ENCODE measurements at places on chromosomes 2 and 18.
A peak's percentile ranks its signal among the peaks of the same experiment; 100 is the strongest.

DNA sequence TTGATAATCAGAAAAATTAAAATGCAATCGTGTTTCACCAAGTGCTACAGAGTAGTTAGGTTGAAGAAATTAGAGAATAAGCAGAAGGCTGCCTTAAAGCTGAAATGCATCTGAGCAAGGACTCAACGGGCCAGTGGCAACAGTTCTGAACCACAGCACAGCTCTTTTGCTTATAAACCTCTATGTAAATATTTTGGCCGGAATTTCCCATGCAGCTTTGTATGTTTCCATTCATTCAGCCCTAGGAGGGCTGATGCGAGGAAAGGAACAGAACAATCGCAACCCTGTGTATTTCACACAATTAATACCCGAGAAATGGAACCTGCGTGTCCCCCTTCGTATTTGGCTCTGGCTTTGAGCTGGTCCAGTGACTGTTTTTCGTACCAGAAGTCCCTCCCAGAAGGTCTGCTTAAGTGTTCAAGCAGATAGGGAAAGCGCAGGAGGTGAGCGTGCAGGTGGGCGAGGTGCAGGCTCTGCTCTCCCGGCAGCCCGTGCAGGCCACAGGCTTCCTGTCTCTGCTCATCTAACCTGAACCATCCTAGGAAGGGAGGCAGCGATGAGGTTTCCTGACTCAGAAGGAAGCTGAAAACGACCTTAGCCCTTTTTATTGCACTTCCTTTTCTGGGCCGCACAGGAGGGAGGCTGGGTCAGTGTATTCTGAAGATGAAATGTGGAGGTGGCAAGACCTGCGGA lies 67.3 kb downstream of the ASB1 start:
- no peak for DNase-seq

- no peak for DNase-seq
Observed at GRCh38 chr2:216925636-216926366, 65.9 kb upstream of the TNP1 start.

DNA sequence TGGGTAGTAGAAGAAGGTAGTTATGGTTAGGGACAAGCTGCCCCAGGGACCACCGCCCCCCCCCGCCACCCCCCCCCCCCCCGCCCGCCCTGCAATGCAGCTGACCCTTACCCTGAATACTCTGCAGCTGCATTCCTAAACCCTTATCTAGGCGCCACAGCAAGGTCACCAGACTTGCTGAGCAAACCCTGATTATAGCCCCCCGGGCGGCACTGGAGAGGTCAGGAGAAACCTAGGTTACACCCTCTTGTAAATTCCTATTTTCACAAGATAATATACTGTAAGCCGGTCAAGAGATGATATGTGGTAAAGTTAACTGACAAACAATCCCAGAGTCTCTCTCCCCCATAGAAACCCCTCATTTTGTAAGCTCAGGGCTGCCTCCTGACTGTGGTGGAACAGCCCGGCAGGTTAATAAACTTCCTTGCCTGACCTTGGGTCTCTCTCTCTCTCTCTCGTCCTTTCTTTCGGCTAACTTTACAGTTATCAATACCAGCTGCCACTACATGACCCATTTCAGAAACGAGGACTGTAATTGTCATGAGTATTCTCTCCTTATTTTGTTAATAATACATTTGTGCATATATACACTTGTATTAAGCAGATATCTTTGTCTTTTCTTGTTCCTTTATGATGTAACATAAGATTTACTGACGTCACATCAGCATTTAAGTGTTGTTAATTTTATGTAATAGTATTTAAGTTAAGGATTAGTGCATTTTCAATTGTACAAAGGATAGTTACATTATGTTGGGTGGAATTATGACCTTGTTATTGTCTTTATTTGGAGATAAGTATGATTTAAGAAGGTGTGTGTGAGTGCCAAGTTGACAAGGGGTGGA lies 22.8 kb upstream of the SMAD4 start:
- DNase-seq: no peak

DNA sequence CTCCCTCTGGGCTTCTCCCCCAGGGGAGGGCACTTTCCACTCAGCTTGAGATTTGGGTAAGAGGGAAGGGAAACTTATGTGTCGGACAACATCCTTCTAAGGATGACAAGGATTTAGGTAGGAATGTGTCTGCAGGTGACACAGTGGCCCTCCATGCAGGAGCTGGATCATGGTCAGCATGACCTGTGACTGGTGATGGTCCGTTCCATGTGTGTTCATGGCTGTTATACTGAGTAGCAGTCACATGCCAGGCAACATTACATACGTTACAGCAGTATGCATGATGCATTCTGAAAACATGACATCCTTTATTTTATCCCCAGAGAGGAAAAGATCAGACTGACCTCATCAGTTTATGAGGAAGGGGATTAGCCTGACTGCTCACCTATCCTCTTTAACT lies 192.1 kb downstream of the SEPTIN10 start:
- no peak for DNase-seq

GRCh38 chr18:2901423-2901985 lies 54.7 kb downstream of the EMILIN2 start:
- no peak for DNase-seq

GRCh38 chr2:46534589-46534988 lies 55.2 kb downstream of the TMEM247 start:
- no peak for DNase-seq

DNA sequence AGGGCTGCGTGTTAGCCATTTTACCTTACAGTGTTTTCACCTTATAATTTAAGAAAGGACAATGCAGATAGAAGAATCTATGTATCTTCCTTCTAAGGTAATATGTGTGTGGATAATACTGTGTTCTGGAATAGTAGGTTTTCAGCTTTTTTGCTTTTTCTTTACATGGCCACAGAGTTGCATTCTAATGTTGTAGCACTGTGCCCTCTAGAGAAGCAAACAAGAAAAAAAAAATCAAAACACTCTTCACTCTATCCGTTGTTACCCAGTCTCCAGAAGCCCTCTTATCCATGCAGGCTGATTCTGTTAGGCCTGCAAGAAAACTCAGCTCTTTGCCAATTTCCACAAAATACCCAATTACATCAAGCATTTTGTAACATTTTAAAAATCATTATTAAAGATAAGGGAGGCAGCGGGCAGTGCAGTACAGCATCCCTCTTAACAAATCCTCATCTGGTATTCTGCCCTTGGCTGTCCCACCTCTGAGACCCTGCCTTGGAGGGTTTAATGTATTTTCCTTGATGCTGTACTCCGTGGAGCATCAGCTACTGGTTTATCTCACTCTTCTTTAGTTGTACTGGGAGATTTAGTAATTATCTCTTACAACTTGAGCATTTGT lies 41.8 kb downstream of the CDH7 start:
- no peak for DNase-seq

DNA sequence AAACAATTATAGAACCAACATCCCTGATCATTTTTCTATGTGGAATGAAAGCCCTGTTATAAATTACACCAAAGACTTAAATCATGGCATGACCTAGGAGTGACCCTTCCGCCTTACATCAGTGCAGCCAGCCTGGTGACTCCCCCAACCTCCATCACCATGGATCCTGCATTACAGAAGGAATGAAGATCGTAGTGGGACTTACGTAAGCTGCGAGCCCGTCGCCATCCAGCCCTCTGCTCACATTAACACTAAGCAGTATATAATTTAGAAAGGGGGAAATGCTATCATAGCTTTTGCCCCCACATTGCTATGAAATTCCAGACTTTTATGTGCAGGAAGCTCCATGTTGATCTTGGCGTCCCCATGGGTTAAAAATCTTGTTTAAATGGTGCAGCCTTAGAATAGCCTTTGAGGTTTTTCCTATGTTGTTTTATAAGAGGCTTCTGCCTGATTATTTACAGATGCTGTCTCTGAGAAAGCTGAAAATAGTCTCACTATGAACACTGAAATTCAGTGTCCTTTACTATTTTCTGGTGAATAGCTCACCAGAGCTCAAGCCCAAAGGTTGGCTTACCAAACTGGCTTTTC lies 76.3 kb downstream of the COLEC12 start:
- no peak for DNase-seq

DNA sequence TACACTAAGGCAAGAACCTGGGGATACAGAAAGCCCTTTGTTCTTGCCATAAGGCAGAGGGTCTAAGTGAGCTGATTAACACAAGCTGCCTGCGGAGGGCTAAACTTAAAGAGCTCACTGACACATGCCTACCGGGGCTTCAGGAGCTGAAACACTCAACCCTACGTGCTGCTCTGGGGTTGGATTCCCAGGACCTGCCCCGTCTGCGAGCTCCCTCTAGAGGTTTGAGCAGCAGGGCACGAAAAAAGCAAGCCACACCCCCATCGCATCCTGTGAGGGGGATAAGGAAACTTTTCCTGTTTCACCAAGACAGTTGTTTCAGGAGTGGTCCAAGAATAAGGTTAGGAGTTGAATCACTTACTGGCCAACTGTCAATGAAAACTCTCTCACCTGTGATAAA lies 562.1 kb downstream of the TMX3 start:
- DNase-seq: no peak

GRCh38 chr18:78180741-78181140 lies 798.9 kb upstream of the SALL3 start:
- no peak for DNase-seq

DNA sequence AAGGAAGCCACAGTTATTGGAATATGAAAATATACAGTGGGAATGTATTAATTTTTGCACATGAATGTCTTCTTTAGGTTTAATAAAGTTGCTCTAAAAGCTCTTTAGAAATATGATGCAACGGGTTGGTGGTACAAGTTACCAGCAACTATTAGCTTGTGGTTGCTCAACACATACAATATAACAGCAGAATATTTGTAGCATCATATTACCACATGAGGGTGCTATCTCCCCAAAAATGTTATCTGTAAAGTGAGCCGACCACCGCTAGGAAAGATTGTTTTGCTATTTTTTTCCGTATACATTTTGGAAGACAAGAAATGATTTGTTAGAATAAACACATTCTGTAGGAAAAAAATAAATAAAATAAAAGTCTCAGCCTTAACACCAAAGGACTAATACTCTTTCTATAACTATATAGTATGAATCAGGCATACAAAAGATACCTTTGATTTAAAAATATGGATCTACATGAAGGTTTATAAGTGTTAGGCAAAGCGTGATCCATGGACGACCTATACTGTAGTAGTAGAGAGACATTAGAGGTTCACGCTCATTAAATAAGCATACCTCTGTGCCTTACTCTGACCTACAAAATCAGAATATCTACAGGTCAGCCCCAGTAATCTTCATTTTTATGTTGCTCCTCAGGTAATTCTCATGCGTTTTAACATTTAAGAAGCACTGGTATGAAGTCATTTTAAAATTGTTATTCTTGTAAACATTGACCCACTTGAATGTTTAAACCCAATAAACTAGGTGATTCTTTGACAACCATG lies 1110.6 kb upstream of the ACVR2A start:
- DNase-seq: no peak

DNA sequence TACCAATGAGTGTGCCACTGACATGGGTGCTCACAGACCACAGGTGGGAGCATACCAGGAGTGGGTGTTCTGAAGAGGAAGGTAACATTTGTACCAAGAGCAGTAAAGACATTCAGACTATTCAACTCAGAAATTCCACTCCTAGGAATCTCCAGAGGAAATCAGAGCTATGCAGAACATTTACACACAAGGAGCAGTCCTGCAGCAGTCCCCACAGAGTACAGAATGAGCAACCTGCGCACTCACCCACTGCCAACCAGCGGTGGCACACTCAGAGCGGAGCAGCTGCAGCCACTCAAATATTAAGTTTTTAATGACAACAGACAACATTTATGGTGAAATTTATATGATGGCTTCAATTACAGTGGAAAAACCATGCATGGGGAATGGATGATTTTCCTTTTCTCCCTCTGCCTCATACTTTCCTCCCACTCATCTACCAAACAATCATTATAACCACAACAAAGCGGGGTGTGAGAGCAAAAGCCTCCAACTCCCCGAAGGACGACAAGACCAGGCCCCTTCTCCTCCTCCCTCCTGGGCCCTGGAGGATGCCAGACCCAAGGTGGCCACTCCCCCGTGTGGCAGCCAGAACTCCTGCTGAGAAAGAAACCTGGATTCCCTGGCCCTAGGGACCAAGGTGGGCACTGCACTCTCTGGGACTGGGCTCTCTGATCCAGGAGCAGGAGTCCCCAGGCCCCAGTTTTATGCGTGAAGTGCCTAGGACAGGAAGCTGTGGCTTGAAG lies 5.4 kb downstream of the HS6ST1 start:
- no peak for DNase-seq

GRCh38 chr2:168119515-168120141 lies 127.8 kb downstream of the STK39 start:
- DNase-seq: peak; percentile 16

- no peak for DNase-seq
Observed at GRCh38 chr2:33369191-33369590, 107.3 kb upstream of the RASGRP3 start.

GRCh38 chr18:57791192-57791591 lies 11.9 kb downstream of the ATP8B1 start:
- DNase-seq: no peak

DNA sequence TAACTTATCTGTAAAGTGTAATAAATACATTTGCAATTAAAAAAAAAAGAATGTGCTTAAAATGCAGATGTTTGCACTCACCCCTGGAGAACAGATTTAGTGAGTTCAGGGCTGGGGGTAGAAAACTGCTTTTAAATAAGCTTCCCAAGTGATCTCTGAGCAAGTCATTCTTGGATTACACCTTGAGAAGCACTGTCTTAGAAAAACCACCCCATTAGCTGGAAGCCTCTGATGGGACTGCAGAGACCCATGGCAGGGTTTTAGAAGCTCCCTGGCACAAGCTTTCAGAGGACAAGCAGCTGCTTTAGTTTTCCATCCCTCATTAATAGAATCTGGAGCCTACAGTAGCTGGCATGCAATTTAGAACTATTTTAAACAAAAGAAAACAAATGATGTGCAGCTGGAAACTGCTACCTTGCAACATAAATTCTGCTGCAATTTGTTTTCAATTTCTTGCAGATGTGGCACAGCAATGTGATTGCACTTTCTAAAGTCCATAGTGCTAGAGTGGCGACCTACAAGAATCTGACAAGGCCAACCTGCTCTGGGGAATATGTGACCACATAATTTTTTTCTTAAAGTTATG lies 141.5 kb downstream of the CDC42EP3 start:
- DNase-seq: no peak

GRCh38 chr2:240759459-240759858 lies 60.6 kb downstream of the KIF1A start:
- no peak for DNase-seq

DNA sequence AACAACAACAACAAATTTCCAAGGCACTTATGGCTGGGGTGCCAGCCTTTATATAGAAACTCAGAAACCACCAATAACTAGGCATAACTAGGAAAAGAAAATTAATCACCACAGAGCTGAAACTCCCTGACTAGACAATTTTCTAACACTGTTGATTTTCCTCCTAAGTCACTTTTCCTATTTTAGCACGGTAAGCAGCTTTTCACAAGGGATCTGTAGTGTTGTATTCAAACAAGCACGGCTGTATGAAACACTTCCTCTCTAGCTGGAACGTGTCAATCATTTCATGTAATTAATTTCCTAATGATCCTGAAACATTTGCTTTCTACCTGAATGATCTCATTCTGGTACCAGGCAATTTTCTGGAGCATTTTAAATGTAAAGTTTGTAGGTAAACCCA lies 645.0 kb downstream of the IRS1 start:
- DNase-seq: no peak

DNA sequence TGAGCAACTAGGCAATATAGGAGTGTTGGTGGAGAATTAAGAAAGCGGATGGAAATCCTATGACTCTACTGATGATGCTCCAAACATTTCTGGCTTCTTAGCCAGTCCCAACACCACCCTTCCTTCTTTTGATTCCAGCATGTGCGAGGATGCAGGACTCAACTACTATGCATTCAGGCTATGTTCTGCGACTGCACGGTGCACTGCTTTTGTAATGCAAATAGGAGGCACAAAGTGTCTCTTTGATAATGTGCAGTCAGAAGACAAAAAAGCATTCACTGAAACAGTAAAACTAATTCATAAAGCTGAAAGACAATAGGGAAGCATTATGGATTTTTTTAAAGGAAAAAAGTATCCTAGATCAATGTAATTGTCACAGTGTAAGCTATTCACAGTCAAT lies 106.7 kb downstream of the MEIS1 start:
- no peak for DNase-seq

All from GM19239 (cell line).